B cell (primary cell): ENCODE measurements at places on chromosomes 3 and 15.

- H3K27me3 ChIP-seq, result no peaks in the 10 kb centered on the region
- DNase-seq, result no peak
- no peaks in the 10 kb centered on the region for H3K36me3 ChIP-seq
- H3K4me3 ChIP-seq, result no peak overlapping the region
Observed at GRCh38 chr3:36482256-36482655, 102.0 kb downstream of the STAC start.

GRCh38 chr3:57980416-57980815, 27.8 kb upstream of the FLNB start:
- H3K4me3 ChIP-seq, result no peak overlapping the region
- no peaks in the 10 kb centered on the region for H3K27me3 ChIP-seq
- peaks cover 27% of the 10 kb centered on the region for H3K4me1 ChIP-seq
- H3K27ac ChIP-seq, result no peak overlapping the region

DNA sequence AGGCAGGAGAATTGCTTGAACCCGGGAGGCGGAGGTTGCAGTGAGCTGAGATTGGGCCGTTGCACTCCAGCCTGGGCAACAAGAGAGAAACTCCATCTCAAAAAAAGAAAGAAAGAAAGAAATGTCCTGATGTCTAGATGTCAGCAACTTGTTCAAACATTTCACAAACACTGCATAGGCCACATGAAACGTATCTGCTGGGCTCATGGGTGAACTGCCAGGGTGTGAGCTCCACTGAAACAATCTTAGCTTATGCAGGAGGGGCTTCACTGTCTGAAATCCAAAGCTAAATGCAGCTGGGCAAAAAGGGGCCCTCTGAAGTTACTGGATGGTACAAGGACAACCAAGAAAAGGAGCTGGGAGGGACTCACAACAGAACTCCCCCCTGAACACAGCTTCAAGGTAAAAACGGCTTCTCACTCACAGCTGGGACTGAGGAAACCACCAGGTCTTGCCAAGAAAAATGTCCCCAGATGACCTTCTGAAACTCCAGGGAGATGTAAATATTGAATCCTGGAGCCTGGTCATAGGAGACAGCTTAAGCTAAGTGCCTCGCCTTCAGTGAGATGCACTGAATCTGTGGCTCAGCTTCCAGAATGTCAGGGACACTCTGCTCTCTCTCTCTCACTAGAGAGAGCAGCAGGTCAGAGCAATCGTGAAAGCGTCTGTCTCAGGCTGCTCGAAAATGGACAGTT, 31.9 kb downstream of the SEC61A1 start:
- H3K27me3 ChIP-seq, result no peaks in the 10 kb centered on the region
- DNase-seq, result no peak
- no peaks in the 10 kb centered on the region for H3K4me1 ChIP-seq
- no peak overlapping the region for H3K27ac ChIP-seq
- H3K36me3 ChIP-seq, result peaks cover 53% of the 10 kb centered on the region

DNA sequence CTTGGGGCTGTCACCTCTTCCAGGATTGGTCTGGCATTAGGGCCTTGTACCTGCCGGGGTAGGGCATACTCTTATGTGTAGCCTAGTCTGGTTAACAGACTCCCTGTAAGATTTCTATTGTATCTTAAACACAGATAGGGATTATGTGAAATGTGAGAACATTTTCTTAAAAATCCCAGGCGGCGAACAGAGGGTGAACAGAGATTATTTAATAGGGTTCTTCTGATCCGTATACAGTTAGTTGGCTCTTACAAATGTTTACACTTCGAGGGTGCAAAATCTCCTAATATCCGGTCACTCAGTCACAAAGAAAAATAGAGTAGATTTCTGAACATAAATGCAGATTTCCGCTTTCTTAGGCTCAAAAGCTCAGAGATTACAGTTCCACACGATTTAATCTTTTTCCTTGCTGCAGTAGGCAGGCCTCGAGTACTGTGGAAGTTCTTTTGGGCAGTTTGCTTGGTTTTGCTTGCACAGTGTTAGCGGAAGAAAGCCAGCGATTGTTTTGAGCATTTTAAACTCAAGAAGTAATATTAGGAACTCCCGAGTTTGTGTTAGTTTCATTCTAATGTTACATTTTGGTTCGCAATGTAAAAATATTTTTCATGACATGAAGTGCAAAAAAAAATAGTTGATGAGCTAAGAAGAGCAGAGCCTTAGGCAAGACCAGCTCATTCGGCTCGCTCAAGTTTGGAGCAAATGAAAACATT, 993 bp downstream of the PLCL2 start:
- H3K27ac ChIP-seq, result peak overlapping the region; percentile 88
- no peaks in the 10 kb centered on the region for H3K27me3 ChIP-seq
- peaks cover 35% of the 10 kb centered on the region for H3K4me1 ChIP-seq

DNA sequence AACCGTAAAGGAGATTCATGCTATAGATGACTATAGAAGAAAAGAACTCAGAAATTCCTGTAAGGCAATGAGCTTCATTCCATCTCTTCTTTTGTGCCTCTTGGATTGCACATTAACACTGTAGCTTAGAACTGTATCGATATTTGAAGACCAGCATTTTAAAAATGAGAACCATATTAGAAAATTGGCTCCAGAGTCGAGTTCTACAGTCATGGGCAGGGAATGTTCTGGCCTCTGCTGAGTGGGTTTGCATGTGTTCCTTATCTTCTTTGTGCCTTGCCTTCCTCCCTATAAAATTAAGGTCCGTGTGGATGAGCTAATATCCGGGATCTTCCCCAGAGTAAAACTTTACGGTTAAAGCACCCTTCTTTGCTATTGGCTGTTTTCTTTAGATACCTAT, 77.4 kb upstream of the PLCL2 start:
- H3K4me1 ChIP-seq, result peaks cover 8% of the 10 kb centered on the region
- DNase-seq, result no peak
- H3K27ac ChIP-seq, result no peak overlapping the region
- no peak overlapping the region for H3K4me3 ChIP-seq

DNA sequence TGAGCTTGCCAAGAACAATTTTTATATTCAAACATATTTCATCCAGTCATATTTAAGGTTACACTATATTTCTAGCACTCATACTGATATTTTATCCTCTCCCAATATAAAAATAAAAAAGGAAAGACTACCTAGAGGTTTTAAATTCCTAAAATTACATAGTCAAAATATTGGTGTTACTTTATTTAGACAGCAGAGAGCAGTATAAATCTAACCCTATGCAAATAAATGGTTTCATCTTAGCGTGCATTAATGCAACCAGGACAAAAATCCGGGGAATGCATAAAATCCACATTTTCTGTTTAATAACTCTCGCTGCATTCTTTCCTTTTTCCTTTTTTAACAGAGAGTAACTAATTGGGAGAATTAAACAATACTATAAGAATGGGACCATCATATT, 1447.4 kb upstream of the ALCAM start:
- H3K27me3 ChIP-seq, result no peaks in the 10 kb centered on the region
- DNase-seq, result no peak
- H3K4me1 ChIP-seq, result no peaks in the 10 kb centered on the region
- no peaks in the 10 kb centered on the region for H3K36me3 ChIP-seq

DNA sequence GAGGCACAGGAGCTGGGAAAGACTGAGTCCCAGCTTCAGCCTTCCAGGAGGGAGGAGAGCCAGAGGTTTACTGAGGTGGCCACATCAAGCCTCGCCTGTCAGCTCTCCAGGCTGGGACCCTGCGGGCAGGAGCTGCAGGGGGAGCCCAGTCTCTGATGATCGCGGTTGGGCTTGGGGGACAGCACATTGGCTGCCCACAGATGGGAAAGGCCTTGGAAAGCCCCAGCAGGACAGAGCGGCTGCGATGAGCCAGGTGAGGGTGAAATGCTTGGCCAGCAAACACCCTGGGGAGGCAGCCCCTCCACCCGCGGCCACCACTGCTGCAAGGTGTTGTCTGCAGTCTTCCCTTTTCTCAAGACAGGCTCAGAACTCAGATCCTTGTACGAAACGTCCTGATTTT, 31.2 kb downstream of the SEC61A1 start:
- peaks cover 53% of the 10 kb centered on the region for H3K36me3 ChIP-seq
- H3K4me1 ChIP-seq, result no peaks in the 10 kb centered on the region
- no peak overlapping the region for H3K27ac ChIP-seq
- no peaks in the 10 kb centered on the region for H3K27me3 ChIP-seq

GRCh38 chr3:141561426-141562034, 74.7 kb downstream of the RASA2 start:
- no peak overlapping the region for H3K4me3 ChIP-seq
- no peak overlapping the region for H3K27ac ChIP-seq
- peaks cover 13% of the 10 kb centered on the region for H3K4me1 ChIP-seq
- H3K36me3 ChIP-seq, result peaks cover 42% of the 10 kb centered on the region
- DNase-seq, result peak; percentile 75

GRCh38 chr3:62882676-62883200, 7.5 kb upstream of the CADPS start:
- no peak overlapping the region for H3K27ac ChIP-seq
- H3K36me3 ChIP-seq, result no peaks in the 10 kb centered on the region
- no peak overlapping the region for H3K4me3 ChIP-seq
- H3K27me3 ChIP-seq, result no peaks in the 10 kb centered on the region
- DNase-seq, result no peak

GRCh38 chr15:65980824-65981456, 111.6 kb downstream of the RAB11A start:
- DNase-seq, result peak; percentile 21
- no peaks in the 10 kb centered on the region for H3K27me3 ChIP-seq
- H3K36me3 ChIP-seq, result no peaks in the 10 kb centered on the region
- no peak overlapping the region for H3K27ac ChIP-seq
- no peak overlapping the region for H3K4me3 ChIP-seq
- peaks cover 6% of the 10 kb centered on the region for H3K4me1 ChIP-seq

GRCh38 chr15:57165992-57166391, 210.3 kb upstream of the CGNL1 start:
- no peaks in the 10 kb centered on the region for H3K27me3 ChIP-seq
- no peaks in the 10 kb centered on the region for H3K36me3 ChIP-seq
- no peak overlapping the region for H3K27ac ChIP-seq
- no peak for DNase-seq
- no peaks in the 10 kb centered on the region for H3K4me1 ChIP-seq

DNA sequence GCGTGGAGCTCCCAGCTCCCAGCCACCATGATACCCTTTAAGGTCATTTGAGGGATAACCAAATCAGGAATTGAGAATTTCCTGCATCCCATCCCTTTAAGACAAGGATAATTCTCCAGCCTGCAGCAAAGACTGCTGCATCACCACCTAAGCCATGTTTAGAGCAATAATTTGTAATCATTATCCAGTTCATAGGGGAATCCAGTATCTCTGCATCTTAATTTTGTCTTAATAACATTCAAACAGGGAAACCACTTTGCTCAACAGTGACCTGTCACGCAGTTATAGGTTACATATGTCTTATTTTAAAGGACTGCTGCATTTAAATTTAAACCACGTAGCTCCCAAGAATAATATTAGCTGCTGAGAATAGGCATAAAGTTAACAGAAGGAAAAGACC, 188.4 kb downstream of the SSR3 start:
- H3K27me3 ChIP-seq, result peaks cover 2% of the 10 kb centered on the region
- no peak overlapping the region for H3K4me3 ChIP-seq
- DNase-seq, result no peak
- no peaks in the 10 kb centered on the region for H3K36me3 ChIP-seq
- no peak overlapping the region for H3K27ac ChIP-seq

- H3K4me3 ChIP-seq, result peak within 1 kb of the TSS; percentile 49
- no peaks in the 10 kb centered on the region for H3K36me3 ChIP-seq
- H3K27me3 ChIP-seq, result peaks cover 12% of the 10 kb centered on the region
- DNase-seq, result peak; percentile 37
Observed at GRCh38 chr15:52295421-52296001, at the start of gene MYO5C. TSS of gene MYO5C (minus strand) at chr15:52295804. CDS start at chr15:52295636, 168 bp downstream.

DNA sequence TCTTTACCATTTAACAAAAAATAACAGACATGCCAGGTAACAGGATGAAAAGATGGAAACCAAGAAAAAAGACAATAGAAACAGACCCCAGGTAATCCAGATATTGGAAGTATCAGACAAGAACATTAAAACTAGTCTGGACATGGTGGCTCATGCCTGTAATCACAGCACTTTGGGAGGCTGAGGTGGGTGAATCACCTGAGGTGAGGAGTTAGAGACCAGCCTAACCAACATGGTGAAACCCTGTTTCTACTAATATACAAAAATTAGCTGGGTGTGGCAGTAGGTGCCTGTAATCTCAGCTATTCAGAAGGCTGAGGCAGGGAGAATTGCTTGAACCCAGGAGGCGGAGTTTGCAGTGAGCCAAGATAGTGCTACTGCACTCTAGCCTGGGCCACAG, 40.6 kb downstream of the ACAD9 start:
- DNase-seq, result no peak
- H3K4me3 ChIP-seq, result no peak overlapping the region
- peaks cover 17% of the 10 kb centered on the region for H3K4me1 ChIP-seq
- H3K36me3 ChIP-seq, result peaks cover 10% of the 10 kb centered on the region
- H3K27me3 ChIP-seq, result no peaks in the 10 kb centered on the region
- H3K27ac ChIP-seq, result no peak overlapping the region

DNA sequence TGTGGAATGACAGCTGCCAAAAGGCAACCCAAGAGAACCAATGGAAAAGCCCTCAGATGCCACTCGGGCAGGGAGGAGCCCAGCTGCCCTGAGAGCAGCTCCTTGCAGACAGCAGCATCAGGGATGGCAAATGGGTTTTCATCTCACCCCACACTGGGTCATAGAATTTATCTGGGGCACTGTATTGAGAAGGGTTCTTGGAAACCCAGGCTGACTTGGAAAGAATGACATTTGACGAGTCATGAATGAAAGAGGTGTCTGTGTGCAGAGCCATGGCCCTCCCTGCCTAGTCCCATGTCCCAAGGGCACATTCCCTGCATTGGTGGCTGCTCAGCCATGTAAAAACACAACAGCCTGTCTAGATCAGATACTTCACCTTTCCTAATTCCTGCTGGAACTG, 157.9 kb upstream of the BHLHE40 start:
- H3K27me3 ChIP-seq, result no peaks in the 10 kb centered on the region
- peaks cover 2% of the 10 kb centered on the region for H3K36me3 ChIP-seq
- H3K4me3 ChIP-seq, result no peak overlapping the region
- peaks cover 17% of the 10 kb centered on the region for H3K4me1 ChIP-seq
- H3K27ac ChIP-seq, result no peak overlapping the region
- DNase-seq, result no peak

GRCh38 chr3:149407898-149408297, 30.4 kb upstream of the TM4SF1 start:
- H3K4me1 ChIP-seq, result no peaks in the 10 kb centered on the region
- H3K27ac ChIP-seq, result no peak overlapping the region
- H3K4me3 ChIP-seq, result no peak overlapping the region
- no peaks in the 10 kb centered on the region for H3K36me3 ChIP-seq
- DNase-seq, result no peak
- no peaks in the 10 kb centered on the region for H3K27me3 ChIP-seq

- H3K4me1 ChIP-seq, result no peaks in the 10 kb centered on the region
- no peak for DNase-seq
- no peak overlapping the region for H3K4me3 ChIP-seq
- H3K36me3 ChIP-seq, result no peaks in the 10 kb centered on the region
Observed at GRCh38 chr15:78676424-78677110, 35.6 kb upstream of the CHRNB4 start.
